AG09309 (cell line): ENCODE measurements at places on chromosomes 7 and 10.
A peak's percentile ranks its signal among the peaks of the same experiment; 100 is the strongest.

DNA sequence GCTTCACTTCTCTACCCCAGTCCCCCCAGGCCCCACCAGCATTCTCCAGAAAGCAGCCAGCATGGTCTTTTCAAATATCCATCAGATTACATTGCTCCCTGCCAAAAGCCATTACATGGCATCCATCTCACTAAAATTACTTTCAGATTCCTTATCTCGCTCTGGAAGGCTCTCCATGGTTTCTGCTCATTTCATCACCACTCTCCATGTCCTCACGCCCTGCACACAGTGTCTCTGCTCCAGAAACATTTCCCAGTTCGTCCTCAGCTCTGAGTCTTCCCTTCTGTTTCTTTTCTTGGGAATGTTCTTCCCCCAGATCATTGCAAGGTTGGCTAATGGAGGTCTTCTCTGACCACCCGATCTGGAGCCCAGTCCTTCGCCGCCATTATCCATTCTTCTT lies 499.1 kb downstream of the KCNMA1 start:
- DNase-seq: no peak

DNA sequence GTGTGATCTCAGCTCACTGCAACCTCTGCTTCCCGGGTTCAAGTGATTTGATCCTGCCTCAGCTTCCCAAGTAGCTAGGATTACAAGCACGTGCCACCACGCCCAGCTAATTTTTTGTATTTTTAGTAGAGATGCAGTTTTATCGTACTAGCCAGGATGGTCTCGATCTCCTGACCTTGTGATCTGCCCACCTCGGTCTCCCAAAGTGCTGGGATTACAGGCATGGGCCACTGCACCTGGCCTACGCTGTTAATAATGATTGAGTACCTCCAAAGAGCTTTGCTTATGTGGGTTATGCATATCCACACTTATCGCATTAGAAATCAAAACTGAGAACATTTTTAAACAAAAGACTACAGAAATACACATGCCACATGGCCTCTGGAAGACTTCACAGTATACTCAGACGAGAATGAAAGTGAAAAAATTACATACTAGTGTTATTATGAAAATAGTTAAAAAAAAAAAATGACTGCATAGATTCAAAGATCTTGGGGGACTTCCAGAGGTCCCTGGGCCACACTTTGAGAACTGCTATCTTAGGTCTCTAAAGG lies 25.4 kb downstream of the RPP38 start:
- no peak for DNase-seq

- DNase-seq: peak; percentile 63
Measured at GRCh38 chr7:47383072-47383471, 198.8 kb downstream of the TNS3 start.

DNA sequence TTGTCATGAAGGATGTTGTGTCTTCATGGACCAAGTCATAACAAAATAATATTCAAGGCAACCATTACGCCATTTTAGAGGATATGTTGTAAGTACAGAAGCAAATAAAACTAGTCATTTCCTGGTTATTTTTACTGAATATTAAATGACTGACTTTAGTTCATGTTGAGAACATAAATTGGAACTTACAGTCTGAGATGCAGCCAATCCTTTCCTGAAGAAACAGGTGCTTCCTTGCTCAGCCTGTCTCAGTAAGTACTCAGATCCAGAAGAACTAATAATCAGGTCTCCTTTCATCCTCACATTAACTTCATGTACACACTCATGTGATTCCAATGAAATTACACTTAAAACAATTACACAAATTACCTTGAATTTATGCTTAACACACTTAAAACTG lies 12.3 kb downstream of the SEMA3A start:
- DNase-seq: no peak

DNA sequence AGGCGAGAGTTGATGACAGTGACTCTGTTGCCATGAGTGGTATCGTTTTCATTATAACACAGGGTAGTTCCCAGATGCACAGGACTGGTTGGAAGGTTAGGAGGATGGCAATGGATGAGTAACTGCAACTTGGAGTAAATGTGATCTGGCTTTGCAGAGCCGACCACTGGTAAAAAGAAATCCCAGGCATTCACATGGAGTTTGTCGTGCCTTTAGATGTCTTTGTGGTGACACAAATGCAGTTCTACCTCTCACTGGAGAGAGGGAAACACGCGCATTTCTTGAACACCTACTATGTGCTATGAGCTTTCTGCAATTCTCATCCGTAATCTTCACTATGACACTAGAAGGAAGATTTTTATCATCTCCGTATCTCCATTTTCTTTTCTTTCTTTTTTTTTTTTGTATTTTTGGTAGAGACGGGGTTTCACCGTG lies 1.7 kb upstream of the MNX1 start:
- no peak for DNase-seq

DNA sequence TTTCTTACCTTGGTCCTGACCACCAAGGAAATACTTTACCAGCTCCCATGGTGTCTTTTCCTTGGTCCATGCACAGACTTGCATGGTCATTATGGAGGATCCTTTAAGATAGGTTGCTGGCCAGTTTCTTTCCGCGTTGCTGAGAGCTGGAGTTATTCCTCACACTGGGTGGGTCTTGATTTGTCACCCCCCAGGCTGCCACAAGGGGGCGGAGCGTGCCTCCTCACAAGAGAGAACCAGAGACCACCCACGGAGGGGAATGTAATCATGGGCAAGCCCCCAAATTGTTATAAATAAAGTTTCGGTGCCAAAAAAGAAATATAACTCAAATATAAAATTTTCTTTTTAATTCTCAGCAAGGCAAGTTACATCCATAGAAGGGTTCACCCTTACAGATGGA lies 10.5 kb upstream of the TRIM24 start:
- no peak for DNase-seq

DNA sequence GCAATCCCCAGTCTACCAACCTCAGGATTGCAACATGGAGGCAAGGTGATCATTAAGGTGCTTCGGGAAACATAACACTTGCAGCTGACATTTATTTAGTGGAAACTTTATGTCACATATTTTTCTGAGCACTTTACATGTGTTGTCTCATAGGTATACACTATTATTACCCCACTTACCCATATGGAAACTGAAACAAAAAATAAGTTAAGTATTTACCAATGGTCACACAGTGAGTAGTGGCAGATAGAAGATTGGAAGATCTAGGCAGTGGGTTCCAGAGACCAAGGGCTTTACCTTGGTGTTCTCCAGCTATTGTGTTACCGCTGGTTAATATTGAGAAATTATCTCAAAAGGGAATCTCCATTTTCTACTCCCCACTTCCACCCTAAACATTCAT lies 1279.1 kb upstream of the SORCS1 start:
- DNase-seq: no peak
